Tracheal epithelial cell (primary cell): ENCODE measurements at places on chromosomes 1 and 21. TPM values are rescaled to one million over a fixed set of nuclear protein-coding genes. Genes with fewer than 3 reads are reported as not detected.

The HMCN1 gene
- 0.85 and 1.9 TPM in 2 replicates for total RNA-seq

The PAQR6 gene
- 0.72 TPM in 1 of 2 replicates, not detected in the other for total RNA-seq

The L1TD1 gene
- total RNA-seq, result under 0.01 and 1.9 TPM in 2 replicates

The CCDC27 gene
- total RNA-seq, result not detected in 2 replicates

The OR10K2 gene
- not detected in 2 replicates for total RNA-seq

The TMEM79 gene
- 6.3 and 6.8 TPM in 2 replicates for total RNA-seq

The TMEM35B gene
- total RNA-seq, result 13.2 and 20.2 TPM in 2 replicates

The DCST2 gene
- total RNA-seq, result 0.64 TPM in 1 of 2 replicates, not detected in the other

The NOS1AP gene
- not detected in 2 replicates for total RNA-seq
